ENCODE measurements at places on chromosomes 4 and X. TPM values are rescaled to one million over a fixed set of nuclear protein-coding genes. Genes with fewer than 3 reads are reported as not detected.

Gene MRPL1
- 46.5 TPM for polyA plus RNA-seq

- DNase-seq, result no peak
These were observed 50.3 kb downstream of the MED28 start for GRCh38 chr4:17664755-17665154.

Gene MAGED2
- polyA plus RNA-seq, result 90.9 TPM

DNA sequence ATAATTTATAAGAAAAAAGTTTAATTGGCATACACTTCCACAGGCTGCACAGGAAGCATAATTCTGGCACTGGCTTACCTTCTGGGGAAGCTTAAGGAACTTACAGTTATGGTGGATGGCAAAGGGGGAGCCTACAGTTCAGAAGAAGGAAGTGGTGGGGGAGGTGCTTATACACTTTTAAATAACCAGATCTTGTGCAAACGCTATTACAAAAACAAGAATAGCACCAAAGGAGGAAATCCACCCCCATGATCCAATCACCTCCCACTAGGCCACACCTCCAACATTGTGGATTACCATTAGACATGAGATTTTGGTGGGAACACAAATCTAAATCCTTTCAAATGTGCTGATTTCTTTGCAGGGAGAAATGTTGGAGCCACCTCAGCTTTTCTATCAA, 287.7 kb downstream of the CPXCR1 start:
- no peak for DNase-seq

Gene PSMD10
- polyA plus RNA-seq, result 52.8 TPM

Gene MAGEA9B
- not detected for polyA plus RNA-seq

- no peak for DNase-seq
These were observed 8.8 kb upstream of the GRPR start for GRCh38 chrX:16114611-16115010.

GRCh38 chrX:104762641-104763040, 196.6 kb downstream of the IL1RAPL2 start:
- no peak for DNase-seq

Measured in GM23338 (cell line).